ENCODE measurements at places on chromosomes 16 and 17. TPM values are rescaled to one million over a fixed set of nuclear protein-coding genes. Genes with fewer than 3 reads are reported as not detected.
A peak's percentile ranks its signal among the peaks of the same experiment; 100 is the strongest.

GRCh38 chr16:83456934-83457333 is 350.8 kb upstream of the HSBP1 start:
- peaks cover 6% of the 10 kb centered on the region for H3K4me1 ChIP-seq
- no peak for DNase-seq
- H3K27me3 ChIP-seq, result no peaks in the 10 kb centered on the region
- H3K27ac ChIP-seq, result no peak overlapping the region
- no peaks in the 10 kb centered on the region for H3K36me3 ChIP-seq

DNA sequence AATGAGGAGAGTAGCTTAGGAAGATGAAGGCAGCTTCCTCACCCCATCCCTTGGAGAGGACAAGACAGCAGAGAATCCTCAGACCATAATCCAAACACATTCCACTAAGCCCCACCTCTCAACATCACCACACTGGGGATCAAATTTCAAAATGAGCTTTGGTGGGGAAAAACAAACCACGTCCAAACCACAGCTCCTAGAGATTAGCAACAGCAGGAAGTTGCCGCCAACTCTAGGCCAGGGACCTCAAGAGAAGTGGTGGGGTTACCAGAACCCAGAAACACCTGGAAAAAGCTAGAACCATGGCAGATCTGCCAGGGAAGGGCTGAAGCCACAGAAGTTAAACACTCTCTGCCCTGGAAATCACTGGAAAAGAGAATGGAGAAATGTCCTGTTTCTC is 571.6 kb downstream of the HS3ST4 start:
- no peak overlapping the region for H3K27ac ChIP-seq
- no peaks in the 10 kb centered on the region for H3K36me3 ChIP-seq
- H3K4me3 ChIP-seq, result no peak overlapping the region

- H3K4me1 ChIP-seq, result peaks cover 3% of the 10 kb centered on the region
- no peak overlapping the region for H3K4me3 ChIP-seq
- H3K27ac ChIP-seq, result no peak overlapping the region
- DNase-seq, result no peak
- no peaks in the 10 kb centered on the region for H3K36me3 ChIP-seq
- H3K27me3 ChIP-seq, result no peaks in the 10 kb centered on the region
These were observed 394.1 kb downstream of the SOX9 start for GRCh38 chr17:72514891-72515290.

DNA sequence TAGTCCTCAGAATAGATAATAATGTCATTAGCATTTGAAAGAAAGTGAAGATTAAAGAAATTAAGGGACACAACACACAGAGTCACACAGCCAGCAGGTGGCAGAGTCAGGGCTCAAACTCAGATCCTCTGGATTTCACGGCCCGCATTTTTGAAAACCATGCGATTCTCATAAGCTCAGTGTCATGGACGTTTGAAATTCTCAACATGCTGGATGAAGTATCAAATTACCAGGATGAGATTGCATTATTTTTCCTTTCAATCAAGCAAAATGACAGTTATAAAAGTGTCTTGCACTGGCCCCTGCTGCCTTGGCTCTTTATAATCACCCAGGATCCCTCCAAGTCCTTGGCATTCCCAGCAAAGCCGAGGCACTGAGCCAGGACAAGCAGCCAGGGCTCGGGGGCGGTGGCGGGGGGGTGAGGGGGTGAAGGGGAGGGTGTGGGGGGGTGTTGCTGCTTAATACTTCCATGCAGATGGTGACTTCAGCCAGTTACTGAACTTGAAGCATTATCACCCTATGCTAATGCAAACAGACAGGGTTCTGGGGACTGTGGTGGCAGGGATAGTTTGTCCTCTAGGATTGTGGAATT is 6.6 kb upstream of the BMERB1 start:
- no peak overlapping the region for H3K27ac ChIP-seq
- H3K4me1 ChIP-seq, result peaks cover 11% of the 10 kb centered on the region
- H3K4me3 ChIP-seq, result no peak overlapping the region
- H3K36me3 ChIP-seq, result no peaks in the 10 kb centered on the region

DNA sequence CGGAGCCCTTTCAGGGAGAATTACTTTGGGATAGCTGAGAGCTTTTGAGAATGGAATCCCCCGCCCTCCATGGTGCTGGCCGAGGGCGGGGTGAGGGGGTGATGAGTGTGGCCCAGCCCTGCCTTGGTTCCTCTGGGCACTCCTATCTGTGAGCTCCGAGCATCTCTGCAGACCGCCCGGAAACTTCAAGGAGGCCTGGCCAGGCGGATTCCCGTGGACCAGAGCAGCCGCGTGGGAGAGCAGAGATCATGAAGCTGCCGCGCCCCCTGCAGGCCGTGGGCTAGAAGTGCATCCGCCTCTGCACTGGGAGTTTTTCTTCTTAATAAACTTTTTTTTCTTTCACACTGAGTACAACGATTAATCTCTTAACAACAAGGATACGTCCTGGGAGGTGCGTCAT is 392.9 kb upstream of the EEF2KMT start:
- no peaks in the 10 kb centered on the region for H3K27me3 ChIP-seq
- no peaks in the 10 kb centered on the region for H3K36me3 ChIP-seq
- no peaks in the 10 kb centered on the region for H3K4me1 ChIP-seq
- no peak overlapping the region for H3K4me3 ChIP-seq

DNA sequence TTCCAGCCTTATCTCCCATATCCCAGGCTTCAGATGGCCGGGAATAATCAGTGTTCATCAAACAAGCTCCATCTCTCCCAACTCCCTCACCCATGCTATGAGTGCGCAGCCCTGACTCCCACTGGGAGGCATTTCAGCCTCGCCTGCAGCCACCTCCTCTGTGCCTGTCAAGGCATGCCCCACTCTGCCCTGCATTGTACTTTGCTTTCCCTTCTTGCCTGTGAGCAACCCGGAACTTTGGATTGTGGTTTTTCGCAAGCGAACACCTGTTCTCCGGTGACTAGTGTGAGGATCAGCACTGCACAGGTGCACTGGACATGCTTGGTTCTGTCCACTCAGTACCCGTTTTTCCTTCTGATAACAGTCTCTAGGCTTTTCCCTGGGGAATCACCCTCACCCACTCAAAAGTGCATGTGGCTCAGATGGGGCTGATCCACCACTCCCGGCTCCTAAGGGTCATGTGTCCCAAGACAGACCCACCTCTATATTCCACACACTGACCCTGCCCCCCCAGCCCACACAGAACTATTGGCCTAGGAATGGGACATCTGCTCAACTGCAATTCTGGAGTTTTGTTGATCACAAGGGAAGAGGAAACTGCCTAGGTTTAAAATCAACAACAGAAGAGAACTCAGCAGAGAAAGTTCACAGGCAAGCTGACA is 9.1 kb downstream of the CHST6 start:
- no peaks in the 10 kb centered on the region for H3K27me3 ChIP-seq
- DNase-seq, result no peak
- H3K4me1 ChIP-seq, result no peaks in the 10 kb centered on the region

GRCh38 chr17:50072925-50073324 is 17.0 kb downstream of the ITGA3 start:
- H3K27ac ChIP-seq, result no peak overlapping the region
- no peaks in the 10 kb centered on the region for H3K27me3 ChIP-seq
- no peak for DNase-seq

- no peaks in the 10 kb centered on the region for H3K36me3 ChIP-seq
- DNase-seq, result peak; percentile 68
- H3K4me1 ChIP-seq, result peaks cover 29% of the 10 kb centered on the region
- H3K27ac ChIP-seq, result peak overlapping the region; percentile 92
- no peak overlapping the region for H3K4me3 ChIP-seq
These were observed 257.5 kb downstream of the CDH11 start for GRCh38 chr16:64864232-64864809.

GRCh38 chr16:2702871-2703745 is 16.9 kb downstream of the PRSS27 start:
- no peaks in the 10 kb centered on the region for H3K27me3 ChIP-seq
- no peaks in the 10 kb centered on the region for H3K4me1 ChIP-seq
- no peak for DNase-seq
- no peak overlapping the region for H3K27ac ChIP-seq

DNA sequence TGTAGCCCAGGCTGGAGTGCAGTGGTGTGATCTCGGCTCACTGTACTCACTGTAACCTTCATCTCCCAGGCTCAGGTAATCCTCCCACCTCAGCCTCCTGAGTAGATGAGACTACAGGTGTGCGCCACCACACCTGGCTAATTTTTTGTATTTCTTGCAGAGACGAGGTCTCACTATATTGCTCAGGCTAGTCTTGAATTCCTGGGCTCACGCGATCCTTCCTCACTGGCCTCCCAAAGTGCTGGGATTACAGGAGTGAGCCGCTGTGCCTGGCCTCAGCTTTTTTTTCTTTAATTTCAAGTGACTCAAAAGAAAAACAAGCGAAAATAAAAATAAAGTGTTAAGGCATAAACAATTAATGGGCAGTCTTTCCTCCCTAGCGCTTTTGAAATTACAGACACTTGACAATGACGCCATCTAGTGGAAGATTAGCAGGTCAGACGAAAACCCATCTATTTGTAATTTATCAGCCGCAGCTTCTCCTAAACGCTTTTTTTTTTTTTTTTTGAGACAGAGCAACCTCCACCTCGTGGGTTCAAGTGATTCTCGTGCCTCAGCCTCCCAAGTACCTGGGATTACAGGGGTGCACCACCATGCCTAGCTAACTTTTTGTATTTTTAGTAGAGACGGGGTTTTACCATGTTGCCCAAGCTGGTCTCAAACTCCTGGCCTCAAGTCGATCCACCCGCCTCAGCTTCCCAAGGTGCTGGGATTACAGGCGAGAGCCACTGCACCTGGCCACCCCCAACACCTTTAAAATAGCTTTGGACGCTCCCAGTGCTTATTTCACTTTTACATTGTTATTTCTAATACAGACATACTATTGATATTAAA is 28.1 kb upstream of the PECAM1 start:
- peaks cover 9% of the 10 kb centered on the region for H3K27me3 ChIP-seq
- no peak overlapping the region for H3K27ac ChIP-seq
- H3K36me3 ChIP-seq, result no peaks in the 10 kb centered on the region
- H3K4me3 ChIP-seq, result no peak overlapping the region
- H3K4me1 ChIP-seq, result peaks cover 13% of the 10 kb centered on the region

GRCh38 chr17:38870259-38871165 is 654 bp downstream of the LASP1 start:
- peaks cover 49% of the 10 kb centered on the region for H3K36me3 ChIP-seq
- H3K4me3 ChIP-seq, result peak overlapping the region; percentile 92
- peaks cover 61% of the 10 kb centered on the region for H3K4me1 ChIP-seq
- no peaks in the 10 kb centered on the region for H3K27me3 ChIP-seq
- peak; percentile 24 for DNase-seq
- H3K27ac ChIP-seq, result peak overlapping the region; percentile 53

The ZG16 gene
- total RNA-seq, result not detected

GRCh38 chr17:82097184-82097918 is 685 bp downstream of the FASN start:
- H3K4me1 ChIP-seq, result peaks cover 45% of the 10 kb centered on the region
- H3K27me3 ChIP-seq, result no peaks in the 10 kb centered on the region
- H3K27ac ChIP-seq, result peak overlapping the region; percentile 75
- H3K36me3 ChIP-seq, result peaks cover 59% of the 10 kb centered on the region

- H3K27me3 ChIP-seq, result no peaks in the 10 kb centered on the region
- H3K27ac ChIP-seq, result no peak overlapping the region
- peaks cover 13% of the 10 kb centered on the region for H3K36me3 ChIP-seq
- no peak overlapping the region for H3K4me3 ChIP-seq
These were observed 11.9 kb upstream of the DNASE1 start for GRCh38 chr16:3642397-3643094.

GRCh38 chr17:51487947-51488346 is 227.6 kb downstream of the UTP18 start:
- no peaks in the 10 kb centered on the region for H3K4me1 ChIP-seq
- DNase-seq, result no peak
- no peaks in the 10 kb centered on the region for H3K27me3 ChIP-seq
- no peak overlapping the region for H3K27ac ChIP-seq
- H3K36me3 ChIP-seq, result no peaks in the 10 kb centered on the region

The DNAH3 gene
- 0.03 TPM for total RNA-seq

DNA sequence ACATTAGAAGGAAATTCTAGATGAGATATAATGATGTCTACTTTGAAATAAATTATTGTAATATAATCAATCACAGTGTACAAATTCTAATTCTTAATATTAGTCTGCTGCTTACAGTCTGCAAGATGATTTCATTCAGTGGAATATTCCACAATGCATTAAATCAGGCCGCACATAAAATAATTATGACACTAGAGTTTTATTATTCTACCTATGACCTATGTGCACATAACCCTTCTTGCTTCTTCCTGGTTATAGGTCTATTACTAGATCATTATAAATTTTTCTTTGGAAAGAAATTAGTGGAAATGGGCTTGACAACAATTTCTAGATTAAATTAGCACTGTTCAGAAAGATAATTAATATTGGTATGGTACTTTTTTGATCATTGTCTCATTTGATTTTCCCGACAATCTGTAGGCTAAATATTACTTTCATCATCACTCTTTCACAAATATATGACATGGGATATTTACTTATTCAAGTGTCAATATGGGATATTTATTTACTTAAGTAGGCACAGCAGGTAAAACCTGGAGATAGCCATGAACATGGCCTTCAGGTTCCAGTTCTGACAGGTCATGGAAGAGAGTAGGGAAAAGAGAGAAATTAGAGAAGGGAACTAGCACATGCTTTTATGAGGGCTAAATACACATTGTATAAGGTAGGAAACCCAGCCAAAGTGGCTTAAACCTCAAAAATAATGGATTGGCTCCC is 476.4 kb downstream of the TOX3 start:
- no peaks in the 10 kb centered on the region for H3K4me1 ChIP-seq
- no peak for DNase-seq
- H3K27me3 ChIP-seq, result no peaks in the 10 kb centered on the region
- no peak overlapping the region for H3K4me3 ChIP-seq

The SRL gene
- total RNA-seq, result 0.31 TPM

The TBC1D3H gene
- not detected for total RNA-seq

- no peak overlapping the region for H3K27ac ChIP-seq
- no peak overlapping the region for H3K4me3 ChIP-seq
- no peaks in the 10 kb centered on the region for H3K27me3 ChIP-seq
- peaks cover 48% of the 10 kb centered on the region for H3K36me3 ChIP-seq
- peaks cover 14% of the 10 kb centered on the region for H3K4me1 ChIP-seq
These were observed 3.8 kb upstream of the NAT9 start for GRCh38 chr17:74779948-74780400.

GRCh38 chr16:30526137-30526822 is at the start of gene ZNF768:
Gene ZNF768 (minus strand): TSS chr16:30526566. CDS start chr16:30526413, 153 bp downstream.
- H3K27ac ChIP-seq, result peak within 1 kb of the TSS; percentile 68
- DNase-seq, result peak; percentile 27
- peak within 1 kb of the TSS; percentile 81 for H3K4me3 ChIP-seq
- H3K4me1 ChIP-seq, result peaks cover 12% of the 10 kb centered on the region
- H3K27me3 ChIP-seq, result no peaks in the 10 kb centered on the region
- H3K36me3 ChIP-seq, result peaks cover 20% of the 10 kb centered on the region

DNA sequence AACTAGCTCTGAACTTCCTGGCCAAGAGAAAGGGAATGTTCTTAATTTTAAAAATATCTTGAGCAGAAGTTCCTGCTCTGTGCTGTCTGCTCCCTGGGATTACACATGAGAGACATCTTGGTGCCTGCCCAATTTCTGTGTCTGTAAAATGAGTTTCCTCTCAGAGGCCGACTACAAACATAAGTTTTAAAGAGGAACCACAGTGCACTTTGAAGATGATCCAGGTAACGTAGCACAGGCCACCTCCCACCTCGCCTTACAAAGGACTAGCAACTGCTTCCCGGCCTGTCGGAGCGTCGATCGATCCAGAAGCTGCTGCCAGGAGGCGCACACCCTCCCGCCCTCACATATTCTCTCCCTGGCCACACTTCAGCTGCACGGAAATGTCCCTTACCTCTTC is 55.0 kb upstream of the ATP2A3 start:
- peaks cover 85% of the 10 kb centered on the region for H3K36me3 ChIP-seq
- H3K4me1 ChIP-seq, result no peaks in the 10 kb centered on the region
- H3K27ac ChIP-seq, result no peak overlapping the region
